ENCODE measurements at places on chromosomes 6 and 20.
A peak's percentile ranks its signal among the peaks of the same experiment; 100 is the strongest.

GRCh38 chr6:4790158-4790899 lies 14.1 kb downstream of the CDYL start:
- no peak for DNase-seq

- DNase-seq, result peak; percentile 49
These were observed 80.6 kb downstream of the ATG5 start for GRCh38 chr6:106244931-106245330.

DNA sequence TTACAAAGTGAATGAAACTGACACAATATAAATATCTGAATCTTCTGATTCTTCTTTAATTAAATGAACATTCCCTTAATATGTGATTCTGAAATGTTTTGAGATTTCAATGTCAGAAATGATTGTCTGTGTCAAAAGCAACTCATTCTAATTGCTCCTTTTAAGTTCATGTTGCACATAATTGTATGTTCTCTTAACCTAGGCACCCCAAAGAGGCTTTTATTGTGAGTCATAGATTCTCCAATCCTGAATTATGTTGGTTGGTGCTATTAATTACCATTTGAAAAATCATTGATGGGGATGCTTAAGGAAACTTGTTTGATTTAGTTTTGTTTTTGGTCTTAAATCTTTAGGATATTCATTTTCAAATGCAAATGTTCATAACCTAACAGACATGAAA lies 829.7 kb upstream of the CITED2 start:
- DNase-seq, result no peak

GRCh38 chr20:43586641-43587040 lies 4.1 kb upstream of the IFT52 start:
- no peak for DNase-seq

DNA sequence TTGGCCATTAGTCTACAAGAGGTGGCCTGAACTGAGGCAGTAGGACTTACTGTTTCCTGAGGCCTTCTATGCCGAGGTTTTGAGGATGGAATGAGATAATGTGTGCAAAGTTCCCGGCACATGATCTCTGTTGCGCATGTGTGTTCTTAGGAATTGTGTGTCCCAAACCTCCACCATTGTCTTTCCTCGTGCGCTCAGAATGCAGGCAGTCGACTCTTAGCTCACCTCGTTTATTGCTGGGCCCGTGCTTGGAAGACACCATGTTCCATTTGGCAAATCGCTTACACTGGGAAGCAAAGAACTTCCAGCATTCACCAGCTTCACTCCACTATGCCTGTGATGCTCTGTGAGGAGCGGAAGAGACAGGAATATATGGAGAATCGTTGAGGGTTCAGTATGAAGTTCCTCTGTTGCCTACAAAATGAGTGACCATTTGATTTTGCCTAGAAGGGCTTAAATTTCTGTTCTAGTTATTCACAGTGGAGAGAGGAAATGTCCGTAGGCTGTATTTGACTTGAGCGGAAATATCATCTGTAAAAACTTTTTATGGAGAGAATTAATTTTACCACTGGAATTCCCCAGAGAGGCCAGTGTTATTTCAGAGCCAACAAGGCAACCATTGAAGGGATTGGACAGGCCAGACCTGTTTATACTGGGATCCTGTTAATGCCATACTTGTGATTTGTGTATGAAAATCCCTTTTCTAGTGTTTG lies 75.7 kb upstream of the CLDN20 start:
- DNase-seq, result no peak

GRCh38 chr20:50523552-50524167 lies 13.5 kb downstream of the PTPN1 start:
- no peak for DNase-seq

DNA sequence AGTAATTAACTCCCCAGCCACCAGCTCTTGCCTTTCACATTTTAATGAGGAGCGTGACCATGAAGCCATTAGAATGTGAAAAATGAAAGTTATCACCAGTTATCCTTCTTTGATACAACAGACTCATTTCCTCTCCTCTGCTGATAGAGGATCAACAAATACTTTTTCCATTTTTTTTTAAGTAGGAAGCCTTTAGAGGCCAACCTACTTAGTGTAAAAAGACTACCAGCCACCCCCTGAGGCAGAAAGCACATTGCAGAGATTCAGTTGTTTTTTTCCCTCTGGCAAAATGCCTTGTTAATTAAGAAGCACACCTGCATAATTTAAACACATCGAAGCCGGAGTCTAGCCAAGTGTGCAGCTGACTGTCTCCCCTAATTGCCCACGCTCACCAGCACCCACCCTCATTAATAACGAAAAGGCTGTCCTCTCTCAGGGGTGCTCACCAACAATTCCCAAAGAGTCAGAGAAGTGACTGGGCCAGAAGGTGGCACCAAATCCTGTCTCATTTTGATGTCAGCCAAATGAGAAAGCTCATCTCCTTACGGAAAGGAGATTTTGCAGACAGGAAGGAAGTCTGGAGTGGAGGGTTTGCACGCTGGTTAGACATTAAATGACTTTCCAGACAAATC lies 60.9 kb upstream of the MC3R start:
- DNase-seq, result no peak

- DNase-seq, result no peak
These were observed 108.6 kb upstream of the SLC2A12 start for GRCh38 chr6:134161041-134161440.

DNA sequence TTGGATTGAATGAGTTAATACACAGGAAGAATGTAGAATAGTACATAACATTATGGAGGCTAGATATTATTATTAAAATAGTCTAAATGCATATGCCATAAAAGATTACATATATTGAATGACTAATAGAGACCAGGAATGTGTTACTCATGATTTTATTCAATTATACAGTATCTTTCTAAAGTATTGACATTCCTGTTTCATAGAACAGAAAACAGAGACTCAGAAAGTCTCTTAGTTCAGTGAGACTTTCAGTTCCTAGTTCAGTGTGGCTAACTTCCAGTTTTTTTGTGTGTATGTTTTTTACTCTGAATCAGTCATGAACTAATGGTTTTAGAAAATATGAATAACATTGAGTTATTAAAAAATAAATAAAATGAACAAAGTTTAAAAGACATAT lies 34.6 kb upstream of the TMEM244 start:
- DNase-seq, result no peak

DNA sequence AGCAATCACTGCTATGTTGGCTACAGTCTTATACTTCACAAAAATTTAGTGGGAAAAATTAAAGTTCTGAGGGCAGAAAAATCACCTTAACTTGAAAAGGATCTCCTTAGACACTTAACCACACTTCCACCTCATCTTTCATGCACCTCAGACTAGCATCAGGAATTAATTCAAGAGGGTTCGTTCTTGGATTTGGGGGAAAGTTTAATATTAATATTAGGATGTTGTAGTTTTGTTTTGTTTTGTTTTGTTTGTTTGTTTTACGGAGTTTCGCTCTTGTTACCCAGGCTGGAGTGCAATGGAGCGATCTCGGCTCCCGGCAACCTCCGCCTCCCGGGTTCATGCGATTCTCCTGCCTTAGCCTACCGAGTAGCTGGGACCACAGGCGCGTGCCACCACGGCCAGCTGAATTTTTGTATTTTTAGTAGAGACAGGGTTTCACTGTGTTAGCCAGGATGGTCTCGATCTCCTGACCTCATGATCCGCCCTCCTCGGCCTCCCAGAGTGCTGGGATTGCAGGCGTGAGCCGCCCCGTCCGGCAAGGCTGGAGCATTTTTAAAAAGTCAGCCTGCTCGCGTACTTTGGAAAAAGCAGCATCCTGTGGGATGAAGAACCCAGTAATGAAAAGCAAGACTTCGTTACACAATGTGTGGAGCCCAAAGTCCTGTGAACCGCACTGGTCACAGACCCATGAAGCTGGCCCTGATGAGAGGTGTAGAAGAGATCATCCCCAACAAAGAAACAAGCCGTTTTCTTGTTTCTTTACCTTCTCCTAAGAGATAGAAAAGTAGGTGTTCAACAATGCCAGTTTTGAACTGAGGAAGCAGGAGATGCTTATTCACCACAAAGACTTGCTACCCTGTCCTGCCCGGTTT lies 194.9 kb downstream of the GPX5 start:
- no peak for DNase-seq

Data from GM12864 (cell line).